Esophagus mucosa (tissue), 1 donor: ENCODE measurements at places on chromosomes 7 and 10. TPM values are rescaled to one million over a fixed set of nuclear protein-coding genes. Genes with fewer than 3 reads are reported as not detected.

DNA sequence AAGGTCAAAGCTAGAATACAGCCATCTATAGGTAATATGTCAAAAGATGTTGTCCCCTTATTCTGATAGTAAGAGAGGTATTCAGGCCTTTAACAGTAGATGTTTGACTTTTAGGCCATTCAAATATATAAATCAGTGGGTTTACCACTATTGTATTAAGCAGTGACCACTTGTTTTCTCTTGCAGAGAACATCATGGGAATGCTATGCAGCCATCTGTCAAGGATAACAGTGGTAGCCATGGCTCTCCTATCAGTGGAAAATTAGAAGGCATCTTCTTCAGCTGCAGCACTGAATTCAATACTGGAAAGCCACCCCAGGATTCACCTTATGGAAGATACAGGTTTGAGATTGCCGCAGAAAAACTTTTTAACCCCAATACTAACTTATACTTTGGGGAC, 68.4 kb downstream of the PHYHIPL start:
- no peak for ATAC-seq

- no peak for ATAC-seq
Measured at GRCh38 chr7:124662937-124663336, 102.7 kb downstream of the GPR37 start.

DNA sequence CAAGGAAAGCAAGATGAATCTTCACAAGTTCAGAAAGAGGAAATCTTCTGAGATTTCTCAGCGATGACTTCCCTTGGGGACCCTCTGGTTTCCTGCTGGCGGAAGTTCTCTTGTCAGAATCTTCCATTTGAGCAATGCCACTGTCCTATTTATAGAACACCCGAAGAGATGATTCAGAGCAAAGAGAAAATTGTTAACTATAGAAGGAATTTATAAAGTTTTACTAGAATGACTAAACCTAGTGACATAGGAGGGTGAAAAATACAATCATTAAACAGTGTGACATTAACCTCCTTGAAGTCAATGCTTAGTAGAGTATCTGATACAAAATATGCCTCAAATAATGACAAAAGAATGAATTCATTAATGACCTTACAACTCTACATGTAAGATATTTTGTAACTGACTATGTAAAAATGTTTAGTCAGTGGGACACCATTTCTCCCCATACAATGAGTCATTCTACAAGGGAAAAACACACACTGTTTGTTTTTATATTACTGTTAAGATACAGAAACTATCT, 206.5 kb upstream of the CNTNAP2 start:
- ATAC-seq: no peak

The EN2 gene
- total RNA-seq: not detected

GRCh38 chr7:135758531-135758932, 9.9 kb upstream of the FAM180A start:
- ATAC-seq: peak; percentile 70

The DLX6 gene
- not detected for total RNA-seq

The PHYHIPL gene
- total RNA-seq: not detected

- ATAC-seq: no peak
Measured at GRCh38 chr10:3807211-3807927, 22.4 kb upstream of the KLF6 start.

DNA sequence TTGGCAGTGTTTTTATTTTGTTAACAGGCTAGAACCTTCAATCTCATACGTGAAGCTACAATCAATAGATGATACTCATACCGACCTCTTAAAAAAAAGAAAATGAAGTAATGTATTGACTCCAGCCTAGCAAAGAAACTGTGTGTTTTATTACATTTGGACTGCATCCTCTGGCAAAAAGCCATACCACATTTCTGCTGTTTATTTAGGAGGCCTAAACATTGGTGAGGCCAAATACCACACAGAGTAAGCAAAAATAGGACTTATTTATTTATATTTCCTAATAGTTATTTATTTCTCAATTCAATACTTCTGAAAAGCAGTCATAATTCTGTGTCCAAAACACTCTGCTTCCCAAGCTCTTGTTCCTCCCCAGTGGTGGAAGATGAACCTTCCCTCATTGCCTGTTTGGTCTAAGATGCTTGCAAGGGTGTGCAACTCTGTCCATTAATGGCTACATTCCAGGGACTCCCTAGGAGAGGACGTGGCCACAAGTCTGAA, 398.8 kb upstream of the KLF6 start:
- no peak for ATAC-seq

- no peak for ATAC-seq
Measured at GRCh38 chr7:45711161-45711490, 137.0 kb downstream of the ADCY1 start.

GRCh38 chr7:254337-255037, 35.5 kb upstream of the FOXL3 start:
- no peak for ATAC-seq

DNA sequence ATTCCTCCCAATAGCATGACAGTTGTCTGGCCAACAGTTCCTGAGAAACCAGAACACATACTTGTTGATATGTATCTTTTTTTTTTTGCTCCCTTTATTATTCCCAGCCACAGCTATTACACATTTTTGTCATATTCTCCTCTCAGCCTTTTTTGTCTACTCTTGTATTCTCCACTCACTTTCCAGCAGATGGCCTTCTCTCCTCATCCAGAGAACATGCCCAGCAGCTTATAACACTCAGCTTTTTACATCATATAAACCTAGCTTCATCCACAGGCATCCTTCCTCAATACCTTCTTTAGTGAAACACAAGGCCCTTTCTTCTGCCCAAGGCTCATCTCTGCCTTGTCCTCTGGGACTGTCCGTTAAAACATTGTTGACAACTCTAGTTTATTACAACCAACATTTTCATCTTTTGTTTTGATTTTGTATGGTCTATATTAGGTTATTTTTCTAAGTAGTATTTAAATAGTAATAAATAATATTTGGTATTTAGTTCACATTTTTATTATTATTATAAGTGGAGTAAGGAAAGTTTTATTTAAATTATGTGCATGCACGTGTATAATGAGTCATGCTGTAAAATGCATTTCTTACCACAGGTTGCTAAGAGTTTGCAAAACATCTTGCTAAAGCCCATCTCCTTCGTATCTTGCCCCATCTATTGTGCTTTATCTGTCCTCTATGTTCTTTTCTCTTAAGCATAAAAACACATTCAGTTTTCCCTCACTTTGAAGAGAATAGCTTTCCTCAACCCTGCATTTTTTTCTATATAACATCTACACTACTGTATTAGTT, 101.5 kb downstream of the ORC5 start:
- no peak for ATAC-seq

The CABCOCO1 gene
- not detected for total RNA-seq

- ATAC-seq: no peak
Measured at GRCh38 chr7:118186501-118186900, 2.5 kb downstream of the LSM8 start.

DNA sequence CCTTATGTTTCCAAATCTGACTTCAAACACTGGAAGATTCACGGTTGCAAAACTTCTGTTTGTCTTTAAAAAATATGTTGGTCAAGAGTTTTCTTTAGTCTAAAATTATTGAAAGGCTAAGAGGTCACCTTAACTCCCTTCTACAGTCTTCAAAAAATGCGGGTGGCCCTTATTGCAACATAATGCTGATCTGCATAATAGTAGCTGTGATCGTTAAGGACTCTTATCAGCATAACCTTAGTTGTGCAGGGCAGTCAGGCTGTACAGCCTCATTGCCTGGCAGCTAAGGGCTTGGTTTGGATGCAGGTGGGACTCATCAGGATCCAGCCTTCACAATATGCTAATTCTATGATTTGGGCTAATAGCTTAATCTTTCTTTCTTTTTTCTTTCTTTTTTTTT, 15.0 kb downstream of the KIAA1217 start:
- no peak for ATAC-seq
